Stimulated activated CD4-positive, alpha-beta T cell treated with anti-CD3 and anti-CD28 coated beads, Interleukin-15, amount 100 ng/mL, for 1 hour (primary cell): ENCODE measurements at places on chromosomes 11 and 22.

DNA sequence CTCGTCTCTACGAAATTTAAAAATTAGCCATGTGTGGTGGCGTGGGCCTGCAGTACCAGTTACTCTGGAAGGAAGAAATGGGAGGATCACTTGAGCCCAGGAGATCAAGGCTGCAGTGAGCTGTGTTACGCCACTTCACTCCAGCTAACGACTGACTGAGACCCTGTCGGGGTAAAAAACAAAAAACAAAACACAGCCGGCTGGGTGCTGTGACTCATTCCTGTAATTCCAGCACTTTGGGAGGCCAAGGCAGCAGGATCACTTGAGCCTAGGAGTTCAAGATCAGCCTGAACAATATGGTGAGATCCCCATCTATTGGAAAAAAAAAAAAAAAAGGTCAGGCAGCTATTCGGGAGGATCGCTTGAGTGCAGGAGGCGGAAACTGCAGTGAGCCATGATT lies 2.4 kb downstream of the PAFAH1B2 start:
- DNase-seq: no peak

DNA sequence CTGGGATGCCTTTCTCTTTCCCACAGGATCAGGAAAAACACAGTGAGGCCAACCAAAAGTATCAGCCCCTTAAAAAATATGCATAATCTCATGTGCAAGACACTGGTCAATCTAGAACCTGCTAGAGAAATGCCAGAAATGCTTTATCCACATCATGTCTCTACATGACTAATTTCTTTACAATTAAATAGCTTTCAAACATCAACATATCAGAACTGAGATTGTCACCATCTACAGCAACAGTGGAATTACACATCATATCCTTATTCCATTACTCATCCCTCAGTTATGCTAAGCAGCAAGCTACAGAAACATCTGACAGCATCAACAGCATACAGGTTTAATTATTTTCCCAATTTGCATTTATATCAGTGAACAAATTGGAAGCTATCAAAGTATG lies 78.8 kb downstream of the DDIAS start:
- no peak for DNase-seq

DNA sequence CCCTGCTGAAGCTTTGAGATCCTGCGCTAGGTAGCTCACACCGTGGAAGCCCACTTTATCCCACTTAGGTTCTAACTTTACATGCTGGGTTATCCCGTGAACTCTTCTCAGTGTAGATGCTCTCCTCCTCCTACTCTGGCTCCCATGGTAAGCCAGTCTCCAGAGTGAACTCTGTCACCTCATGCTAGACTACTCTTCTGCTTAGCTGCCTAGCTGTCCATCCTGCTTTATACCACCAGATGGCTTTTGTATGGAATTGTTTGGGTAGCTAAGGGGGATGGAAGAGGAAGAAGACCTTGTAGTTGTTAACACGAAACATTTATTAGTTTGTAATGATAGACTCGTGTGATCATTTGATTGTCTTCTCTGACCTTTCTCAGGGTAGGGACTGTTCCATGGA lies 46.8 kb downstream of the EMSY start:
- DNase-seq: no peak

DNA sequence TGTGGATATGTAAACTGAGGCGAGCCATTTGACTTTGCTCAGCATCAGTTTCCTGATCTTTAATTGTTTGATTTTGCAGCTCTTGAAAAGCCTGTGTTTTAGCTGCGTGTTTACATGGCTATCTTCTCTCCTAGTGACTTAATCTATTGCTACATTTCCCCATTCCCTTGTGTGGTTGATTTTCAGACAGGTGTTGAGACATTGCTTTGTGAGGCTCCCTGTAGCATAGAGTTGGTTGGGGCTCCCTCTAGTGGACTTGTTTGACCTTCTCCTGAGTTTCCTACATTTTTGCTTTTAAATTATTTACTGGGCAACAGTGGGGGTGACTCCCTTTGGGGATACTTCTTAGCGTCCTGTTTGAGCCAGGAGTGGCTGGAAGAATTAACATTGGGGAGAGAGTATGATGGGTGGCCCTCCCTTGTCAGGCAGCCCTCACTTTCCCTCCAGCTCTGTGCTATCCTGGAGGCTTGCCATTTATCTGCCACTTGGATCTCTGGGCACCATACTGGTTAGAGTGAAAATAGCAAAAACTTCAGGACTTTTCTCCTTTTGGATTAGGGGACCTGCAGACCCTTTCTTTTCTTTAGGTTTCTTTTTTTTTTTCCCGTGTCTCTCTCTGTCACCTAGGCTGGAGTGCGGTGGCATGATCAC lies 9.2 kb upstream of the CBL start:
- no peak for DNase-seq

DNA sequence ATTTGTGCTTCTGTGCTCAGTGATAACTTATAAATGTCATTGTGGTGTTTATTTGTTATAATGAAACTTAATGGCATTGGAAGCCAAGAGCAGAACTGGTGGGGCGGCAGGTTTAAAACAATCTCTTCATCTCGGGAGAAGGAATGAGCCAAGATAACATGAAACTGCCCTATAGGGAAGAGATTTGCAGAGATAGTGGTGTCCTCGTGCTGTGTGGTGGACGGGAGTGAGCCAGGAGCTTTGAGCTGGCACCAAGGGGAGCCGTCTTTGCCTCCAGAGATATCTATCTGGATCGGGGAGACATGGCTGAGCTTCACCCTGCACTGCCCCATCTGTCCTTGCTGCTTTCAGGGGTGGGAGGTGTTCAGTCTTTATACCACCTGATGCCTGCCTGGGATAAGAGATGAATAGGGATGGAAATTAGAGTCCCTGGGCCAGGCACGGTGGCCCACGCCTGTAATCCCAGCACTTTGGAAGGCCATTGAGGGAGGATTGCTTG lies 189.6 kb downstream of the ST3GAL4 start:
- DNase-seq: no peak

- no peak for DNase-seq
Measured at GRCh38 chr11:1473011-1473628, 13.5 kb downstream of the MOB2 start.
